ENCODE measurements at places on chromosomes 2 and 18. TPM values are rescaled to one million over a fixed set of nuclear protein-coding genes. Genes with fewer than 3 reads are reported as not detected.

Gene RTP5
- total RNA-seq, result 1.7 TPM

Gene TTN
- total RNA-seq, result 2.5 TPM

Gene SPIRE1
- 5.4 TPM for total RNA-seq

Gene MPP4
- total RNA-seq, result 0.45 TPM

Gene KIAA2012
- not detected for total RNA-seq

Gene SPDYA
- 8.1 TPM for total RNA-seq
